Hematopoietic multipotent progenitor cell (in vitro differentiated cells): ENCODE measurements at places on chromosomes 12 and 14.

DNA sequence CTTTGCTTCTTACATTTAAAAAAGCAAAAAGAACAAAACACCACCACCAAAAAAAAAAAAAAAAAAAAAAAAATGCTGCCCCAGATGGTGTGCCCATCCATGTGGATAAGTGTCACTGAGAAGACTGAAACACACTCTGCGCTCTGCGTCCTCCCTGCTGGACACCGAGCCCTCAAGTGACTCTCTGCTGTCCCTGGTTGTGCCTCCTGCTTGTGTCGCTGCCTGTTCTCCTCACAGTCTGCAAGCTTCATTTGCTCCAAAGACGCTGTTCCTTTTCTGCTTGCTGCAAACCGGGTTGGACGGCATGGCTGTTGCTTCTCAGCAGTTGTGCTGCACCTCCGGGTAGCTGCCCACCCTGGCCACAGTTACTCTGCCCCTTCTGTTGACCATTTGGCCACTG, 276.2 kb upstream of the ATP2B1 start:
- DNase-seq: no peak

- DNase-seq: no peak
These were observed 6.7 kb upstream of the CMAS start for GRCh38 chr12:22039361-22039760.

- DNase-seq: no peak
These were observed 42.0 kb downstream of the GXYLT1 start for GRCh38 chr12:42102720-42103119.

GRCh38 chr14:34404416-34404815, 57.6 kb downstream of the SPTSSA start:
- DNase-seq: peak; percentile 3

DNA sequence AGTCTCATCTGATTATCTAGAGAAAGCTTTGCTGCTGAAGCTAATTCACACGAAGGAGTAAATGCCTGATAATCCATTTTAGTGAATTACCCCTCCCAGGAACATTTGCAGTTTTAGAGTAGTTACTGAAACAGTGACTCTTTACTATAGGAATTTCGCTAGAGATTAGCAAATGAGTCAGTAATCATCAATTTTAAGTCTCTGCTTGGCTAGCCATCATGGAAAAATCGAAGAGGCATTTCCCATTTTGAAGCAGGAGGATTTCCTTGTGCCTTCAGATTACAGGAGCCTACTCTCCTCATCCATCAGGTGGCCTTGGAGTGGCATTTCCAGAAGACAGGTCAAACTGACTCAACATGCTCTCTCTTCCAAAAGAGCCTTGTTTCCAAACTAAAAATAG, 154.5 kb downstream of the EGLN3 start:
- no peak for DNase-seq
